ENCODE measurements at places on chromosomes 12 and 14. TPM values are rescaled to one million over a fixed set of nuclear protein-coding genes. Genes with fewer than 3 reads are reported as not detected.

CLEC4D gene
- total RNA-seq = 0.16 TPM

OTUB2 gene
- total RNA-seq = 0.49 TPM

KRT75 gene
- not detected for total RNA-seq

LHX5 gene
- total RNA-seq = not detected

KRT7 gene
- total RNA-seq = not detected

All from sigmoid colon (tissue), 7 donors.